ENCODE measurements at places on chromosomes 3 and 15.

DNA sequence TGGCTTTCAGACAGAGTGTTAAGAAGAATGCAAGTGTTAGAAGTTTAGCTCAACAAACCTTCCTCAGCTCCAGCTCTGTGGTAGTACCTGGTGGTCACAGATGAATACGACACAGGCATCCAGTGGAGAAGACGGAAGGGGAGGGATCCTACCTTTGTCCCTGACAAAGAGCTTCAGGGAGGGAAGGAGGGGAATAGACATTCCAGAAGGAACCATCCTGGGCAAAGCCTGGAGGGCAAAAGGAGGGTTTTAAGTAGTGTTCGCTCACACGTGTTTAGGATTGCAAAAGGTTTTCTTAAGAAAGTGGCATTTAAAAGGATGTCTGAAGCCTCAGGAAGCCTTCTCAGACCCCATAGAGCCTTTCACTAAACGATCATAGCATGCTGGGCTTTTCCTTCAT, 2.8 kb downstream of the CHCHD4 start:
- no peak for DNase-seq

- no peak for DNase-seq
Measured at GRCh38 chr15:25947323-25948314, 84.5 kb upstream of the ATP10A start.

- no peak for DNase-seq
Measured at GRCh38 chr15:93664213-93664956, 567.0 kb upstream of the MCTP2 start.

DNA sequence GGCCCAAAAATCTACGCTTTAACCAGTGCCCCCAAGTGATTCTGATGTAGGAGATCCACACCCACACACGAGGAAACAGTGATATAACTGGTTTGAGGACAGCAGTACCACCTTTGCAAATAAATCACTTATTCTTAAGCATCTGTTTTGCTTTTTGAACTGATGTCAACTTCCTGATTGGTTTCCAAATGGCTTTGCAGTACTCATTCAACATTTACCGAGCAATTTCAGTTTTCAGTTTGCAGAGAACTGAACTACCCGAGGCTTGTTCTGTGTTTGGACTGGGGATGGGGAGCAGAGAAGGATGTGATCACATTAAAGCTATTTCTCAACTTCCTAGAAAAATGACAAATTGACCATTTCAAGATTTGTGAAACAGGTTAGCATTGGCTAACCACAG, 1.1 kb upstream of the GYG1 start:
- no peak for DNase-seq

DNA sequence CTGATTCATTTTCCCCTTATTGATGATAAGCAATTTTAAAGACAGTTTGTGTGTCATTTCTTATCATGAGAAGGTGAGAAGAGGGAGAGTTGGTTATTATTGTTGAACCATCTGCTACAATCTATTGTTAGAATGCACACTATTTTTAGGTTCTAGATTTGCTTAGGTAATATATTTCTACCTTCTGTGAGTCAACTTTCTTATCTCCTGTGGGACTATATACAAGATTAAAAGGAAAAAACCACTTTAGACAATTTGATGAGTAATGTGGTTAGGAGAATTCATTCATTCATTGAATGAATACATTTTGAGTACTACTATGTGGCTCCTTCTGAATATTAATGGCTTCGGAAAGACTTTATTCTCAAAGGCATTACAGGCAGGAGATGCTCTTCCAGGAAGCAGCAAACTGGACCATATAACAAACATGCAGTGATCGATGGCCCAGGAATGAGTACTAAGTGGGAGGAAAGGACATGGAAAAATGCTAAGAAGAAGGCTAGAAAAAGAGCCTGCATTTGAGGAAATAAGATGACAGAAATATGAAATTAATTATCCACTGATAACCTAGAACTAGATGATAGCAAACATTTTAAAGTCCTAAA, 22.4 kb downstream of the SPTSSB start:
- no peak for DNase-seq

GRCh38 chr3:58531555-58531954, 5.4 kb downstream of the ACOX2 start:
- no peak for DNase-seq

- DNase-seq: no peak
Measured at GRCh38 chr3:14884665-14885064, 62.7 kb upstream of the NR2C2 start.

DNA sequence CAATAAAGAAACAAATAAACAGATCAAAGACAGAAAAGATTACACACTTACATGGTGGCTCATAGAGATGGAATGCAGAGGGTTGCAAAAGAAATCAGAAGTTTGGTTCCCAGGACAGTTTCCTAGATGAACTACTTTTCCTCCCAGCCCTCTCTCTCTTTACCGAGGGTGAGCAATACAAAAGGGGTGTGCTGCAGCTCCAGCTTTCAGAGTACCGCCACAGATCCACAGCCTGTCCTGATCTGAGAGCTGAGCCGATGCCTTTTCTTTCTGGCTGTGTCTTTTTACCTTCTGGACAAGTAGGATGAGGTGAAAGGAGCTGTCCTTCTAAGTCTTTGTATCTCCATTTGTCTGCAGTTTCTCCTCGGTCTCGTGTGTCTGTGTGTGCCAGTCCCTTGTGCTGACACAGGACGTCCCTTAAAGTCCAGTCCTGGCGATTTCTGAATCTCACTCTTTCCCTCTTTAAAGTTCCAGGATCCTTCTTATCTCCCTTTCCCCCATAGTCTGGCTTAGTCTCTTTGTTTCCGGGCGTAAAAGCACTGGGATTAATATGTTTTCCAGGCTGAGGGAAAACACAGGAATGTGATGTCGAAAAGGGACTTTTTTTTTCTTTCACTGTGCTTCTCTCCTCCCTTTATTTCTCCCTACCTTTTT, 540 bp downstream of the CCDC80 start:
- DNase-seq: no peak
